Transverse colon (tissue), 4 donors: ENCODE measurements at places on chromosomes 6 and 20. TPM values are rescaled to one million over a fixed set of nuclear protein-coding genes. Genes with fewer than 3 reads are reported as not detected.

- H3K27me3 ChIP-seq, result no peaks in the 10 kb centered on the region
- DNase-seq, result no peak
- no peaks in the 10 kb centered on the region for H3K36me3 ChIP-seq
These were observed 1.9 kb upstream of the ETV7 start for GRCh38 chr6:36389353-36389752.

The POM121L2 gene
- total RNA-seq, result not detected

- H3K4me3 ChIP-seq, result no peak overlapping the region
- H3K27ac ChIP-seq, result no peak overlapping the region
These were observed 49.1 kb downstream of the TXLNB start for GRCh38 chr6:139242457-139243240.

DNA sequence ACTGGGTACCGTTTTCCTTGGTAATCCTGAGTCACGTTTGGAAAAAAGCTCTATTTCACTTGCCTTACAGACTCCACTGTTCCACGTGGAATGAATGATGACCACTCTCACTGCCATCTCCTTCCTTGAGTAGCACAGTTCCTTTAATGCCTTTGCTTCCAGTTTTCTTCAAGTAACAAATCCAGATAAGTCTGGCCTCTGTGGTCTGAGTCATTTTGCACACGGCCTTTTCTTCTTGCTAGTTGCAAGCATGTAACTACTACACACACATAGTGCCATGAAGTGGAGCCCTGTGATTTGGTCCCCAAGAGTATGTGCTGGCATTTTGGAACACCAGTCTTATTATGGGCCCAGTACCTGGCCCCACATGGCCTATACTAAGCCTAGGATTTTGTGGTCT is 182.8 kb downstream of the SASH1 start:
- no peaks in the 10 kb centered on the region for H3K27me3 ChIP-seq
- no peaks in the 10 kb centered on the region for H3K36me3 ChIP-seq
- DNase-seq, result no peak
- no peak overlapping the region for H3K4me3 ChIP-seq

- DNase-seq, result no peak
- H3K36me3 ChIP-seq, result no peaks in the 10 kb centered on the region
- no peak overlapping the region for H3K27ac ChIP-seq
- no peaks in the 10 kb centered on the region for H3K4me1 ChIP-seq
- H3K4me3 ChIP-seq, result no peak overlapping the region
These were observed 214.9 kb upstream of the KCNG1 start for GRCh38 chr20:51237791-51238190.

The OR2B6 gene
- not detected for total RNA-seq

The SLCO4A1 gene
- 34.8 TPM for total RNA-seq

GRCh38 chr20:57667388-57667787 is 42.4 kb downstream of the PMEPA1 start:
- H3K27ac ChIP-seq, result peak overlapping the region; percentile 48
- H3K4me1 ChIP-seq, result peaks cover 10% of the 10 kb centered on the region
- no peak overlapping the region for H3K4me3 ChIP-seq
- H3K27me3 ChIP-seq, result no peaks in the 10 kb centered on the region
- DNase-seq, result no peak
- no peaks in the 10 kb centered on the region for H3K36me3 ChIP-seq

The BTNL2 gene
- not detected for total RNA-seq

GRCh38 chr6:10507298-10507697 is 13.9 kb upstream of the GCNT2 start:
- H3K36me3 ChIP-seq, result no peaks in the 10 kb centered on the region
- H3K4me3 ChIP-seq, result no peak overlapping the region
- H3K27ac ChIP-seq, result no peak overlapping the region
- no peak for DNase-seq
- peaks cover 8% of the 10 kb centered on the region for H3K4me1 ChIP-seq
- peaks cover 2% of the 10 kb centered on the region for H3K27me3 ChIP-seq

The PPP1R16B gene
- 10.1 TPM for total RNA-seq

GRCh38 chr6:2782356-2782708 is 17.1 kb downstream of the WRNIP1 start:
- H3K36me3 ChIP-seq, result no peaks in the 10 kb centered on the region
- H3K27me3 ChIP-seq, result no peaks in the 10 kb centered on the region
- no peak overlapping the region for H3K4me3 ChIP-seq
- DNase-seq, result no peak

GRCh38 chr6:138225953-138226352 is 7.7 kb upstream of the PBOV1 start:
- no peaks in the 10 kb centered on the region for H3K36me3 ChIP-seq
- no peak overlapping the region for H3K27ac ChIP-seq
- H3K4me3 ChIP-seq, result no peak overlapping the region

- H3K36me3 ChIP-seq, result no peaks in the 10 kb centered on the region
- DNase-seq, result no peak
- H3K27ac ChIP-seq, result no peak overlapping the region
These were observed 6.5 kb downstream of the DDR1 start for GRCh38 chr6:30890646-30891449.

GRCh38 chr20:41317546-41318270 is at the start of gene ZHX3:
TSS of gene ZHX3 (minus strand) at chr20:41317731. CDS start at chr20:41204916, 112,815 bp downstream.
- peaks cover 50% of the 10 kb centered on the region for H3K4me1 ChIP-seq
- peak within 1 kb of the TSS; percentile 69 for H3K4me3 ChIP-seq
- H3K27ac ChIP-seq, result peak within 1 kb of the TSS; percentile 91
- no peaks in the 10 kb centered on the region for H3K27me3 ChIP-seq
- DNase-seq, result peak; percentile 98
- H3K36me3 ChIP-seq, result no peaks in the 10 kb centered on the region

The SLC17A3 gene
- total RNA-seq, result not detected

- no peaks in the 10 kb centered on the region for H3K36me3 ChIP-seq
- H3K27ac ChIP-seq, result peak overlapping the region; percentile 82
- H3K27me3 ChIP-seq, result no peaks in the 10 kb centered on the region
These were observed 48.3 kb downstream of the ATXN1 start for GRCh38 chr6:16712931-16713484.

DNA sequence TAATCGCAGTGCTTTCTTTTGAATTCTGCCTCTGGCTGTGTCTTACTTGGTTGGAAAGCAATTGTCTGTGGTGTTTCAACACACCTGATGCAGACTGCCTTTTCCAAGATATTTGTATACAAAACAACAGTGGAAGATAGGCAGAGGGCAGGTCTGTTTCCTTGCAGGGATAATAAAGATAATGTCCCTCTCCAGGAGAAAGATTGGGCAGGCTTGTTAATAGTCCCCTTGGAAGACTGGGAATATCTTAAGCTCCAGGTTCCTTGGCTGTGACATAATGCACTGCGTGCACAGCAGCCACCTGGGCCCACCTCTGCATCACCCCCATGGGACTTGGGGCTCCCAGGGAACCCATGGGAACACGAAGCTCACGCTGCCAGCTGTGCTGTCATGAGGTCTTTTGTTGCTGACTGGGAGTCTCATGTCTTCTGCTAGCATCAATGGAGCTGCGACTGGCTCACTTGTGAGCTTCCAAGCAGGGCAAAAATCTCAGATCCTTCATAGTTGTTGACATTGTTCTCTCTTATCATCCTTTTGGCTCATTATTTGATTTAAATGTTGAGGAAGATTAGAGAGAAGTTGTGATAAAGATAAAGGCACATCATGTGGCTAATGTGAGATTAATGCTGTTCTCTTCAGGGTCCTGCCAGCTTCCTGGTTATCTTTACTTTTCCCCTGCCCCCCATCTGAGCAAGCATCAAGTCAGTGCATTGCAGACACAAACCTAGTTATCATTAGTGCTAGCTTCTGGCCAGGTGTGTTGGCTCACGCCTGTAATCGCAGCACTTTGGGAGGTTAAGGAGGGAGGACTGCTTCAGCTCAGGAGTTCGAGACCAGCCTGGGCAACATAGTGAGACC is 107.1 kb upstream of the ASF1A start:
- DNase-seq, result no peak
- no peak overlapping the region for H3K27ac ChIP-seq
- no peak overlapping the region for H3K4me3 ChIP-seq
- H3K36me3 ChIP-seq, result no peaks in the 10 kb centered on the region

DNA sequence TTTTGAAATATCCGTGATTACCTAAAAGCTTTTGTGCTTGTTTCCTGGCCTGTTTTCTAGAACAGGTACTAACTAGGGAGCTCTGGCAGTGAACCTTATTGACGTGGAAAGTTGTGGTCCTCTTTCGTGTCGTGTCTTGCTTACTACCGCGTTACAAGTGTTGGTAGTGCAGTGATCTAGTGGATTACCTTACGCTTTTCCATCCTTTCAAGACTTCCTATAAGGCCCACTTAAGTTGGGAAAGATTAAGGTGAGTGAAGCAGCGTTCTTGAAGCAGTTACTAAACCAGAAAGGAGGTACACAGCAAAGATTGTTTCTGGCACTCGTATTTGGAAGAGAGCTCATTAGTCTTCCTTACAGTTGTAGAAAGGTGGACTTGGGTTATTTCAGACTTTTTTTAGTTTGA is 1.9 kb downstream of the PNRC1 start:
- peak overlapping the region; percentile 99 for H3K4me3 ChIP-seq
- peaks cover 52% of the 10 kb centered on the region for H3K4me1 ChIP-seq
- H3K27me3 ChIP-seq, result no peaks in the 10 kb centered on the region
- DNase-seq, result no peak
- H3K36me3 ChIP-seq, result no peaks in the 10 kb centered on the region

The HLA-DRB5 gene
- not detected for total RNA-seq

DNA sequence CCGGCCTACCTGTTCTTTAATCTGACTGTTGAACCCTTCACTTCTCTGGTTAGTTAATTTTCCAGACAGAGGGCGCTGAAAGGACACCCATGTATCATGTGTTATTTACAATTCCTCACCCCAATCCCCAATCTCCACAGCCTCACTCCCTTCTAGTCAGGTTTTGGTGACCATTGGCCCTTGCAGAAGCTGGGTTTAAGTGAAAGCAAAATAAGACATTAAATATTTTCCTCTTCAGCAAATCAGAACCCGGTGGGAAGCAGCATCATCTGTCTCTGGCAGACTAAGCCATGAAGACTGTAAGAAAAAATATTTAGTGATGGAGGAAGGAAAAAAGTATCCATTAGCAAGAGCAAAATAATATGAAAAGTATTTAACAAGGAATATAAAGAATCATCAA is 9.4 kb upstream of the HLA-DQA1 start:
- no peak overlapping the region for H3K27ac ChIP-seq
- H3K4me1 ChIP-seq, result no peaks in the 10 kb centered on the region
- H3K36me3 ChIP-seq, result no peaks in the 10 kb centered on the region
- H3K27me3 ChIP-seq, result no peaks in the 10 kb centered on the region
- DNase-seq, result peak; percentile 19

GRCh38 chr20:19815553-19815991 is 57.5 kb downstream of the RIN2 start:
- peaks cover 21% of the 10 kb centered on the region for H3K4me1 ChIP-seq
- no peaks in the 10 kb centered on the region for H3K36me3 ChIP-seq
- DNase-seq, result no peak

The FERMT1 gene
- 31.9 TPM for total RNA-seq

The DPPA5 gene
- not detected for total RNA-seq

The IPCEF1 gene
- total RNA-seq, result 1.8 TPM

GRCh38 chr6:25547797-25548196 is 104.2 kb upstream of the SCGN start:
- no peaks in the 10 kb centered on the region for H3K27me3 ChIP-seq
- no peaks in the 10 kb centered on the region for H3K4me1 ChIP-seq
- H3K27ac ChIP-seq, result no peak overlapping the region
- DNase-seq, result no peak
- H3K36me3 ChIP-seq, result no peaks in the 10 kb centered on the region

DNA sequence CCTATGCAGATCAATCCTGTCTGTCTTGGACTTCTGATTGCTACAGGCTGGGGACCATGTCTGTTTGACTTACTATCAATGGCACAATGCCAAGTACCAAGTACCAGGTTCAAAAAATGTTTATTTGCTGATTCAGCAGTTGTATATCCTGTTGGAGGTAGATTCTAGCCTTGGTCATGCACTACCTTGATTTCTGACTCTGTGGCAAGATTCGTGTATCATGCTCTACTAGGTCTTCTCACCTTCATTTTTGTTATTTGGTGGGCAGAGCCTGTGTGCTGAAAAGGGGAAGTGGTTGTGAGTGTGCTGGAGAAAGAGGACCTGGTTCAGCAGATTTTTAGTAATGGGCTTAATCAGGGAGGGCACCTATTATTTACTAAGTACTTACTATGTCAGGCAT is 192.4 kb upstream of the MYLIP start:
- no peak overlapping the region for H3K4me3 ChIP-seq
- H3K27ac ChIP-seq, result no peak overlapping the region
- no peaks in the 10 kb centered on the region for H3K4me1 ChIP-seq

The CD24 gene
- total RNA-seq, result 666 TPM

DNA sequence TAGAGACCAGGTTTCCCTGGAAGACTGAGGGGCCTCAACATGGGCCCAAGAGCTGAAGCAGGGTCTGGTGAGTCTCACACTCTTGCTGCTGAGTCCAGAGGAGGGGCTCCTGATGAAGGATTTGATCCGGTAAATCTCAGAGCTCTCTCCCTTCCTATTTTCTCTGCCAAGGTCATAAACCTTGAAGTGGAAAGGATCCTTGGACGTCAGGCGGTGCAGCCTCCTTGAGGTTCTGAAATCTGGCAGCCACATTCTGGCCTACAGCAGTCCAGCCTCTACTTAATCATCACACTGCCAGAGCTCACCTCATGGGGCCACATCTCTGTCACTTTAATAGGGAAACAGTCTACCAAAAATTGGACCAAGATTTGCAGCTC is 24.0 kb downstream of the ACSS1 start:
- H3K4me3 ChIP-seq, result no peak overlapping the region
- H3K27me3 ChIP-seq, result no peaks in the 10 kb centered on the region
- no peaks in the 10 kb centered on the region for H3K36me3 ChIP-seq
- H3K27ac ChIP-seq, result peak overlapping the region; percentile 79
- H3K4me1 ChIP-seq, result peaks cover 47% of the 10 kb centered on the region
